GM12892 (cell line): ENCODE measurements at places on chromosomes 3 and 15.

GRCh38 chr3:138875754-138876664 lies 41.3 kb upstream of the PIK3CB start:
- DNase-seq = no peak

DNA sequence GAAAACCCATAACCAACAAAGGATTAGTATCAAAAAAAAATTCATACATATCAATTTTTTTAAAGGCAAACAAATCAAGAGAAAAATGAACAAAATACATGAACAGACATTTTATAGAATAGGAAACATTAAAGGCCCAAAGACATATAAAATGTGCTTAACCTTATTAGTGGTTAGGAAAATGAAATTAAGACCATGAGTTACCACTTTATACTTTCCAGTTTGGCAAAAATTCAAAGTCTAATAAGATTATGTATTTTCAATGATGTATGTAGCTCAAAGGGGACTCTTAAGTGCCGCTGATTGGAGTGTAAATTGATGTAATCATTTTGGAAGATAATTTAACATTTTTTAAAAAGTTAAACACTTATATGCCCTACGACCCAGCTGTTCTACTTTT lies 89.2 kb downstream of the BOC start:
- no peak for DNase-seq

DNA sequence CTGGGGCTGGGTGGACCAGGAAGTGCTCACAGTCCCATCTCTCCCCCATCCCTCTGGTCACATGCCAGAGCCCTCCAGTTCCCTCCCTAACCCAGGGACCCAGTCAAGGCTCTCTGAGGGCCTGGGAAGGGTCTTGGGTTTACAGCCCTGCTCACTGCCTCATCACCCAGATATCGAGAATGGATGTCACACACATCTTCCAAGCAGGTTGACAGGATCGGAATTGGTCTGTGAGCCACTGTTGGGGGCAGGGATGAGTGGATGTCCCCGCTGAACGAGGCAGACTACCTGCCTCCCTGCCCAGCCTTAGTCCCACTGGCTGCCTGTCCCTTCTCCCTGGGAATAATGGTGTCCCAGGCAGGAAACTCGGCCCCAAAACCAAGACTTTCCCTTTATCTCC lies 20.0 kb upstream of the GOLGA6C start:
- DNase-seq = no peak

DNA sequence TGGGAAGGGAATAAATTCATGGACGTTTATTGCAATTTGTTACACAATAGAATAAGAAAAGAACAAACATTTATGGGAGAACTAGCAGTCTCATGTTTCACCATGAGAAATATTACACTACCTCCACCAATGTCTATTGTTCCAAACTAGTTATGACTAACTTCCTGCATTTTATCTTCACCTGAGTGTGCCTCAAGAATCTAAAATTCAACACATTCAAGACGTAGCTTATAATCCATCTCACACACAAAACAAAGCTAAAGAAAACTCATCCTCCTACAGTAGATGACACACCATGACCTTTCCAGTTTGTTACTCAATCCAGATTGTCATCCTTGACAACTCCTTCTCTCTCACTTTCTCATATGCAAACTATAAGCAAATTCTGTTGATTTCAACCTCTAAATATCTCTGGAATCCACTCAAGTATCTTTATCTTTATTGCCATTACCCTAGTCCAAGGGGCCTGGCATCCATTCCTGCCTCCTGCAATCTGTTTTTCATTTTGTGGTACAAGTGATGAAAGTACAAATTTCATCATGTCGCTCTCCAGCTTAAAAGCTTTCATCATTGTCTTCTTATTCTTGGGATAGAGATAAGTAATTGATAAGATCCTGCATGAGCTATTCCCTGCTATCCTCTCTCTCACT lies 229.9 kb downstream of the NR2F2 start:
- no peak for DNase-seq

GRCh38 chr15:79479616-79480015 lies 47.5 kb downstream of the MINAR1 start:
- DNase-seq = no peak

- DNase-seq = no peak
Measured at GRCh38 chr3:45126730-45127129, 19.4 kb downstream of the CDCP1 start.

- no peak for DNase-seq
Measured at GRCh38 chr3:11583638-11584046, 60.1 kb downstream of the VGLL4 start.

- no peak for DNase-seq
Measured at GRCh38 chr3:147311716-147312115, 94.6 kb downstream of the ZIC4 start.

GRCh38 chr3:150729682-150730360 lies 26.1 kb upstream of the ERICH6 start:
- DNase-seq = no peak

DNA sequence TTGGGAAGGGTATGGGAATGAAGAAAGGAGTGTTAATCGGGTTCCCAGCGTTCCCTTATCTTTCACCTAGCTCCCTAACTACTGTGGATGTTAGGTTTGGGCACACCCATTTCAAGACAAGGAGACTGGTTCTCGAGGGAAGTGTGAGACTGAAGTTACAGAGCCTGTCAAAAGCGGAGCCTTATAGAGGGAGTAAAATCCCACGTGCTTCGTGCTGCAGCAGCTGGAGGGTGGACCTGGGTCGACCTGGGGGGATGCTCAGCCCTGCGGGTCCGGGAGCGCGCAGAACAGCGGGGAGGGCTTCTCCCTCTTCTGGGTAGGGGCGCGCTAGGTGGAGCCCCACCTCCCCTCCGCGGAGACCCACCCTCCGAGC lies 314 bp upstream of the TMED3 start:
- no peak for DNase-seq

DNA sequence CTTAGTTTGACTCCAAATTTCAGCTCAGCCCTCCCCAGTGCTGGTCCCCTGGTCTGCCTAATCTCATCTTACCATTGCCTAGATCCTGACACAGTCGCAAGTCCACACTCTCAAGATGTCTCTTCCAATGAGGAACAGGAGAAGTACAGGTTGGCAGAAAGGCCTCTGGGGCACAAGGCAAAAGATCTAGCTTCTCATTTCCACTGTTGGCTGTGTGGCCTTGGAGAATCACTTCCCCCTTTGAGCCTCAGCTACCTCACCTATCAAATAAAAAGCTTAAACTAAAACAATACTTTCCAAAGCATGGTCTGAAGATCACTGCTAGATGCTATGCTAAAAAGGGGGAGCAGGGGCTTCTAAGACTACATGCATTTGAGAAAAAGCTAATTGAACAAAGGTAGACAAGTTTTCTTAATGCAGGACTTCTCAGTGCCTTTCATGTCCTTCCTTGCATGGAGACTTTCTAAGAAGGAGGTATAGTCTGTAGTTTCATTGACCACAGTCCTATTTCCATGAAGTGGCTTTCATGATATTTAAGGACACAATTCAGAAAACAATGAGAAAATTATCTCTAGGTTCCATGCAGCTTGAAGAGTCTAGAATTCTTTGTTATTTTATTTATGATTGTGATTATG lies 118.0 kb upstream of the RAD18 start:
- DNase-seq = no peak

DNA sequence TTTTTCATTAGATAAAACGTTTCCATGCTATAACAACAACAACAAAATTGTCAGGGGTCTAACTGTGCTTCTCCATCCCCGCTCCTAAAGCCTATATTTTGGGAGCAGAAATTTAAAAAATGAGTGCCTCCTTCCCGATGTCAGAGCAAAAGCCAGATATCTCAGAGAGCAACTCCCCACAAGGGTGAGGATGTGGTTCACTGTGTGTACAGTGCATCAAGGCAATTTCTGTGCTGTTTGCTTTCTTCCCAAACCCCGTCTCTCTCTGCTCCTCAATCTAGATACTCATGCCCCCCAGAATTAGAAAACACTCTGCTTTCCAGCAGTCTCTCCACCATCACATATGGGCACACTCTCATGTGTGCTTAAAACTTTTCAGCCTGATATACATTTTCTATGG lies 76.7 kb upstream of the MBNL1 start:
- no peak for DNase-seq

GRCh38 chr15:36218322-36218721 lies 361.1 kb upstream of the CDIN1 start:
- DNase-seq = no peak

- no peak for DNase-seq
Measured at GRCh38 chr3:38648024-38648658, 1.3 kb downstream of the SCN5A start.

GRCh38 chr3:138748190-138748589 lies 86.5 kb downstream of the PIK3CB start:
- no peak for DNase-seq

DNA sequence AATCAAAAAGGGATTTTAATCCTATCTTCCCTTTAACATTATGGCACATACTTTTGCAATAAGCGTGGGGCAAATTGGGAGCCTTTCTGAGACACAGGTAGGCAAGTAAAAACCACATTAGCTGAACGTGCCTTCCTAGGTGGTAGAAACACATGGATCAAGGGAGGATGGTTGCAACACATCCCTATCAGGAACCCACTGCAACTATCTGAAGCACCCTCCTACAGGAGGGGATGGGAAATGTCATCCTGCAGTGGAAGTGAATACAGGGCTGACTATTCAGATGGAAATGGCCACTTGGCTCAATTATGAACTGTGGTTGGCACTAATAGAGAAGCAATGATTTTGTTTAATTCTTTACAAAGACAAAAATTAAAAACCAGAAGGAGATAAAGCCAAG lies 826.3 kb downstream of the FHIT start:
- no peak for DNase-seq

DNA sequence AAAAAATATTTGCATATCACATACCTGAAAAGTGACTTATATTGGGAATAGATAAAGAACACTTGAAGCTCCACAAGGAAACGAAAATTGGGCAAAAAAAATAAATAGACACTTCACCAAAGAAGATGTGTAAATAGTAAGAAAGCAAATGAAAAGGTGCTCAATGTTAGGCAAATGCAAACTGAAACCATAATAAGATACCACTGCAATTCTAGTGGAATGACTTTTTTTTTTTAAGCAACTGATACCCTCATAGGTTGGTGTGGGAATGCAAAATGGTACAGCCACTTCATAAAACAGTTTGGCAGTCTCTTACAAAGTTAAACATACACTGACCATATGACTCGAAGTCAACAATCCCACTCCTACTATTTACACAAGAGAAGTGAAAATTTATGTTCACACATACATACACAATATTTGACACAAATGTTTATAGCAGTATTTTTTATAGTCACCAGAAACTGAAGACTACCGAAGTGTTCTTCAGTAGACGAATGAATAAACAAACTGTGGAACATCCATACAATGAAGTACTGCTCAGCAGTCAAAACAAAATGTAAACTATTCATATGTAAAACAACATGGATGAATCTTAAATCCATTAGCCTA lies 176.3 kb downstream of the ZMAT3 start:
- DNase-seq = no peak

- DNase-seq = no peak
Measured at GRCh38 chr15:45714590-45715488, 80.0 kb downstream of the SQOR start.
